ENCODE measurements at places on chromosomes 1 and 21.

DNA sequence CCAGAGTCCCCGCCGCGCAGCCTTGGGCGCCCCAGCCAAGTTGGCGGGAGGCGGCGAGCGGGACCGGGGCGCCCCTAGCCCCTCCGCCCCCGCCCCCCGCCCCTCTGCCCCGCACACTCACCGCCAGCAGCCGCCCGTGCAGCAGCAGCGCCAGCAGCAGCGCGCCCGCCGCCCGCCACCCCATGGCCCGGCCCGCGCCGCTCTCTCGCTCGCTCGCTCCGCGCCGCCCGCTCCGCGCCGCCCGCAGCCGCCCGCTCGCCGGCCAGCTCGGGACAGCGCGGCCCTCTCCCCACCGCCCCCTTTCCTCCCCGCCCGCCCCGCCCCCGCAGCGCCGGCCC is at the start of gene HSPG2:
HSPG2 (minus strand) TSS at position 277 of the 338 bp plus-strand sequence; CDS start at position 184, 93 bp downstream.
- DNase-seq = no peak

DNA sequence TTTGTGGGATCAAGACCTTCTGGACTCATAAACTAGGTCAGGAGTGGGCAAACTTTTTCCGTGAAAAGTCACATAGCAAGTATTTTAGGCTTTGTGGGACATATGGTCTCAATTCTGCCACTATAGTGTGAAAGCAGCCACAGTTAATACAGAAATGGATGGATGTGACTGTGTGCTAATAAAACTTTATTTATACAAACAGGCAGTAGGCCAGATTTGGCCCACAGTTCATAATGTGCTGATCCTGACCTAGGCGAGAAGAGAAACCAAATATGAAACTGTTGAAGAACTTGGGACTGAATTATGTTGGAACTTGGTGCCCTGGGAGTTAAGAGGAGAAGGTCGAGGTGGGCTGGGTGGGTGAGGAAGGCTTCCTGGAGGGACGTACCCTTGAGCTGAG is 17.1 kb downstream of the PADI3 start:
- no peak for DNase-seq

GRCh38 chr1:59776960-59777852 is 37.5 kb upstream of the HOOK1 start:
- DNase-seq = no peak

- no peak for DNase-seq
Measured at GRCh38 chr1:19797827-19798226, 1.9 kb downstream of the TMCO4 start.

DNA sequence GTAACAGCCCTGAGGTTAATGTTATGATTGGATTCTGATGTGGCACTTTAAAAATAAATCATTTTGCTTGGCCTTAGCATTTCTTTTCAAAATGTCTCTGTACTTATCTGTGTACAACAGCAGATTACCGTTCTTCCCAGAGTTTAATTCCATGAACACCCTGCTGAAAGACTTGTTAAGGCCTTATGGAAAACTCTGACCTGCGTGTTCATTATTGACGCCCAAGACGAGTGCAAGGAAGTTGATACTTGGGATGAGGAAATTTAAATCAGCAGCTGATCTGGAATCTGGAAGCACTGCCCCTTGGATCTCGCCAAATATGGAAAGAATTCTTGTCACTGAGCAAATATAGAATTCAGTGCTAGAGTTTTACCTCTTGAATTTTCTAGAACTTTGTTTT is 6.7 kb downstream of the ERG start:
- DNase-seq = no peak

- no peak for DNase-seq
Measured at GRCh38 chr1:161506336-161507223, 1.3 kb downstream of the FCGR2A start.

- DNase-seq = no peak
Measured at GRCh38 chr1:224718470-224719053, 102.4 kb downstream of the CNIH3 start.

DNA sequence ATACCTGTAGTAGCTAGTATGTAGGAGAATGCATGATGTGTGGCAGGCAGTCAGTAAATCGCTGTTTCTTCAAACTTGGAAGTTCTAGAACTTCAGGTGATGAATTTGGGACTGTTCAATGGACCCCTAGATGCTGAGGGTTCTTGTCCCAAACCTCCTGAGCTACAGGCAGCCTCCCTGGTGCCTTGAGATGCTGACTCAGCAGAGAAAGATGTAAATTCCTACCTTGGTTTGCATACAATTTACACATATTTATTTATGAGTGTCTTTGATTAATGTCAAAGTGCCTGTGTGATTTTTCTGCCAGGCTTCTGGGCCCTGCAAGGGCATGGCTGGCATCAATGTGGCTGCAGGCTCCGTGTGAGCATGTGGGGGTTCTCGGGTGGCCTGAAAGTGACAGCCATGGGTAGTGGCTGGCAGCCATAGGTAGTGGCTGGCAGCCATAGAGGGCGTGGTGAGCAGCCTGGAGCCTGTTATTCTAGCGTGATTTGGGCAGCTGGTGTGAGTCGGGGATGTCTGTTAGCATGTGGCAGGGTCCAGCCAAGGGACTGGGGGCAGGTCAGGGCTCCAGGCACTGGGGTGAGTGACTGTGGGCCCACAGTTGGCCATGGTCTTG is 13.2 kb upstream of the POU3F1 start:
- DNase-seq = no peak

DNA sequence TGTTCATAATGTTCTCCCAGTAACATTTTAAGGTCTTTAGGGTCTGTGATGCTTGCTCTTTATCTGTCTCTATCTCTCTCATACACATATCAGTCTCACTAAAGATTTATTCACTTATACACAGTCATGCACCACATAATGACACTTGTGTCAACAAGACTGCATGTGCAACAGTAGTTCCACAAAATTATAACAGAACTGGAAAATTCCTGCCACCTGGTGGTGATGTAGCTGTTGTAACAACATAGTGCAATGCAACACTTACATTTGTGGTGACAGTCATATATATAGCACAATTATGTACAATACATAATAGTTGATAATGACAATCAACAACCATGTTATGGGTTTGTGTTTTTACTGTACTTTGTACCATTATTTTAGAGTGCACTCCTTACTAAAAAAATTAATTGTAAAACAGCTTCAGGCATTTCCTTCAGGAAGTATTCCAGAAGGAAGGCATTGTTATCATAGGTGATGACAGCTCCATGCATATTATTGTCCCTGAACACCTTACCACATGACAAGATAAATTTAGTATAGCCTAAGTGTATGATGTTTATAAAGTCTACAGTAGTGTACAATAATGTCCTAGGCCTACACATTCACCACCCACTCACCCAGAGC is 8.1 kb downstream of the TDRD5 start:
- DNase-seq = no peak

DNA sequence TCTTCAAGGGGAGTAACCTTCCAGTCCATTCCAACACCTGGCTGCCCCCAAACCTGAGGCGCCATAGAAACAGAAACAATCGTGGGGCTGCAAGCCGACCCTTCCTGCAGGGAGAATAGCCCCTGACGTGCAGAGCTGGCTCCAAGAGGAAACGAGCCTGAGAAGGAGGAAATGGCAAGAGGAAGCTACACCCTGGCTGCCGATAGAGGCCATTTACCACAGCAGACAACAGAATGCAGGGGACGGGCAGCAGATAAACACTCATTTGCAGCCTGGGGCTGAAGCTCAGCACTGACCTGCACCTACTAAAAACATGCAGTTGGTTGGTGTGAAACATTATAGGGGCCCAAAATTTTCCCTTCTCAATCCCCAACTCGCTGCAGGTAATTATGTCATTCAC is 8.7 kb upstream of the TDRD10 start:
- no peak for DNase-seq

DNA sequence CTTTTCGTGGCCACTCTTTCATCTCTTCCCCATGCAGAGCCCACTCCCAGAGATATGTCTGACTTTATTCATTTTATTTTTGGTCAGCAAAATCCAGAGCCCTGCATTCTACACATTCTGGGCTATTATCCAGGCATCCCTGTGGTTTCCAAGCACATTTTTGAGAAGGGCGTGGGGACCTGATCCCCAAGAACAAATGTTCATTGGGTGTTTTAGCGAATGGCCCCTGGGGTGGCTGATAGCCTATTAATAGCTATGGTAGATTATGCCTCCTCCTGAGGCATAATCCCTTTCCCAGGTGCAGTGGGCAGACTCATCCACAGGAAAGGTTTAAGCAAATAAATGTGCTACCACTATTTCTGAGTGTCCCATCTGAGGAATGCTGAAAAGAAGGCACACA is 511.8 kb upstream of the USP24 start:
- DNase-seq = no peak

DNA sequence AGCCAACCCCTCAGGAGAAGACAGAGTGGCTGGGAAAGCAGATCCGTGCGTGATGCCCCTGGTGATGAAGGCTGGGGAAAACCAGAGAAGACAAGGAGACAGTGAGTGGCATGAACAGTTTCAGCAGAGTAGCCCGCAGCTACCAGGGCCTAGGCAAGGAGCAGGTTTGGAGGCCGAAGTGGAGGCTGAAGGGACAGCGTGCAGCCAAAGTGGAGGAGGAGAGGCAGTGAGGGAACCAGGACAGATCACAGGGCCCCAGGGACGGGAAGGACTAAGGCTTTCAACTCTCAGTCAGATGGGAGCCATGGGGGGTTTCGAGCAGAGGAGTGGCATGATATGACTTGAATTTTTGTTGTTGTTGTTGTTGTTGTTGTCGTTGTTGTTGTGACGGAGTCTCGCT is 59.9 kb upstream of the SELENON start:
- no peak for DNase-seq

DNA sequence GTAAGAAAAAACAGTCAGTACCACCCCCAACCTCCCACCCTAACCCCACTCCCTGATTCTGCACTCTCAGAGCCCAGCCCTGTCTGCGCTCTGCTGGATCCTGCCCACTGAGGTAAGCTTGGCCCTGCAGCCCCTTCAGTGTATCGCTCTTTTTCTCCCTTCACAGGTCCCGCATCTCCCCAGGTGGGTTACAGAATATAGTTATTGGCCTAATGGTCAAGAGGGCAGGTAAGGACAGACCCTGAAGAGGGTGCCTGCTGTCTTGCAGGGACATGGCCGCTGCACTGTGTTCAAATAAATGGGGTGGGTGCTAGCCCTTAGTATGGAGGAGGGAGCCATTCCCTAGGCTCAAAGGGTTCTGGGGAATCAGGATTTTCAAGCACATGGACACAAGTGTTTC is 135.7 kb downstream of the ADSS2 start:
- DNase-seq = no peak

DNA sequence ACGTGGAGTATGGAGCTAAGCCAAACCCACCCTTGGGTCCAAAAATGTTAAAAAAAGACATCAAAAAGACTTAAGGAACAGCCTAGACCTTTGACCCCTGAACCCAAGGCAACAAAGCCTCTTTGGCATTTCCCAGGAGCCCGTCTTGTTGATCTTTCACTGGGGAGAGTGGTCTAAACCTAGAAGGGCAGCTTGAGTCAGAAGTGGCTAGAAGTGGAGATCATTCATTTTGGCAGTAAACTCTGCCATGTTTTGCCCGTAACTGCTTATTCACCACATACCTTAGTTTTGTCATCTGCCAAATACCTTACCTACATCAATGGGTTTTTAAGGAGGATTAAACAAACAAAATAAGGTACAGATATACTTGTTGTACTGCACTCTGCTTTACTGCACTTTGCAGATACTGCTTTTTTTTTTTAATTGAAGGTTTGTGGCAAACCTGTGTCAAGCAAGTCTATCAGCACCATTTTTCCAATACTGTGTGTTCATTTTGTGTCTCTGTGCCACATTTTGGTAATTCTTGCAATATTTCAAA is 1.7 kb upstream of the CTSE start:
- DNase-seq = no peak

GRCh38 chr1:212628046-212628445 is 19.5 kb downstream of the ATF3 start:
- no peak for DNase-seq

DNA sequence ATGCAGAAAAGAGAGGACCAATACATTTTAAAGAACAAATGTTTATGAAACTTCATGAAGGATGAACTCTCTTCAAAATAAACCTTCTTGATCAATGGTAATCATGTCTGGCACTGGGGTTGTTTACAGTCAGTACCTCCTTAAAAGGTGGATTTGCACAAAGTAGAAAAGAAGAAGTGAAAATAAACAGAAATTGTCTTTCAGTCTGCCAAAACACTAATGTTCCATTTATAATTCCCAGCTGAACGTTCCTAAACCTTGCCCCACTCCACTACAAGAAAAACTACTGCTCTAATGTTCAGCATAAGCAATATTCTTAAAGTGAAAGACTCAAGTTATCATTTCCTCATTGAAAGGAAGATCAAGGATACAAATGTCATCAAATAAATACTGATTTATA is 86.2 kb downstream of the EIF4G3 start:
- DNase-seq = no peak

GRCh38 chr1:26993237-26994019 is at the start of gene TRNP1:
TSS of gene TRNP1 (plus strand) at chr1:26993692. CDS start at chr1:26993787, 95 bp downstream.
- peak; percentile 9 for DNase-seq

Data from GOT3 (cell line).